ENCODE measurements at places on chromosomes 12 and 14. TPM values are rescaled to one million over a fixed set of nuclear protein-coding genes. Genes with fewer than 3 reads are reported as not detected.

- no peak for DNase-seq
Observed at GRCh38 chr14:63045234-63045611, at the start of gene KCNH5. Gene KCNH5, minus strand, starts transcription at chr14:63045458. Its CDS starts 272 bp downstream, at chr14:63045186.

DNA sequence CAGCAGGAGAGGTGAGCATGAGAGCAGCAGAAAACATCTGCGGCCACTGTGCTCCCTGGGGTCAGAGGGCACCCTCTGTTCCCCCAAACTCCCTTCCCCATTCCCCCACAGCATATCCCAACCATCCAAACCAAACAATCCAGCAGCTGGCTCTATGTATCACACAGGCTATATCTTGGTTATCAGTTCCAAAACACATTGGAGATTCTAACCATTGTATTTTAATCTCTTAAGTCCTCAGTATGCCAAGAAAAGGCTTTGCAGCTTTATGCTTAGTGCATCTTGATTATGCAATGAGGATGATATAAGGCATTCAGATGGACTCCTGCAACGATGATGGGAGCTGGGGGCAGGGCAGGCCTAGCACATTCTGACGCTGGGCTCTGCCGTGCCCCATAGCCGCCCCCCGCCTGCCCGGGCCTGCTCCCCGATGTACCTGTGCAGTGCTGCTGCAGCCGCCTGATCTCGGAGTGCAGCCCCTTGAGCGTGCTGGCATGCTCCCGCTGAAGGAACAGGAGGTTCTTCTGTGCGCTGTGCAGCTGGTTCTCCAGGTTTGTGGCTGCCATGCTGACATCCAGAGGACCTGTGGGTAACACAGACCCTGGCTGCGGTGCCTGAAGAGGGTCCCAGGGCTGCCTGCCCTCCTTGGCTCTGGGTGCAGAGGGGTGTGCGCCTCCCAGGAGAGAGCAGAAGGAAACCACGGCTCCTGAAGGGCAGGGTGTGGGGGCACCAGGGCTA lies 29.6 kb downstream of the CCDC92 start:
- DNase-seq: no peak

DNA sequence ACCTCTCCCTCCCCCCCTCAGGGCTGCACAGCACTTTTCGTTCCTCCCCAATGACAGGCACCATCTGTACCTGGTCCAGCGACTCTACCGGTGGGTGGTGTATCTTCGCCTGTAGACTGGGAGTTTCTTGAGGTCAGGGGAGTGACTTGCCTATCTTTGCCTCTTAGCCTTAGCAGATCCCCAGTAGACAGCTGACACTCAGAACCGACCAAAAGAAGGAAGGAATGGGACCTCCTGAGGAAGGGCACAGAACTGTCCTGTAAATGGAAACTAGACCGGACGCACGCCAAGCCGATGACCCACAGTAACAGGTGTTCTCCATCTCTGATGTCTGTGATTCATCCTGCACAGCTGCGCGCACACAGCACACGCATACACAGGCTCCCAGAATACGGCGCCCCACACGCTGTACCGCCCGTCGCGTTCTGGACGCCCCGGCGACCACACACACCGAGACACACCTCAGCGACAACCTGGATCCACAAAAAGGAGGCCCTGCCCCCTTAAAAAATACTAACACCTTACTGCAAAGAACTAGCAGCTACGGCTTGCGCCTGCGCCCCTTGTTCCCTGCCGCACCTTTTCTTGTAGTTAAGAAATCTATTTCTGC lies 673 bp upstream of the TTC9 start:
- peak; percentile 33 for DNase-seq

- no peak for DNase-seq
Observed at GRCh38 chr12:67999244-67999643, 10.0 kb downstream of the IFNG-AS1 start.

GRCh38 chr14:95993768-95994592 lies 45.2 kb upstream of the C14orf132 start:
- peak; percentile 58 for DNase-seq

DNA sequence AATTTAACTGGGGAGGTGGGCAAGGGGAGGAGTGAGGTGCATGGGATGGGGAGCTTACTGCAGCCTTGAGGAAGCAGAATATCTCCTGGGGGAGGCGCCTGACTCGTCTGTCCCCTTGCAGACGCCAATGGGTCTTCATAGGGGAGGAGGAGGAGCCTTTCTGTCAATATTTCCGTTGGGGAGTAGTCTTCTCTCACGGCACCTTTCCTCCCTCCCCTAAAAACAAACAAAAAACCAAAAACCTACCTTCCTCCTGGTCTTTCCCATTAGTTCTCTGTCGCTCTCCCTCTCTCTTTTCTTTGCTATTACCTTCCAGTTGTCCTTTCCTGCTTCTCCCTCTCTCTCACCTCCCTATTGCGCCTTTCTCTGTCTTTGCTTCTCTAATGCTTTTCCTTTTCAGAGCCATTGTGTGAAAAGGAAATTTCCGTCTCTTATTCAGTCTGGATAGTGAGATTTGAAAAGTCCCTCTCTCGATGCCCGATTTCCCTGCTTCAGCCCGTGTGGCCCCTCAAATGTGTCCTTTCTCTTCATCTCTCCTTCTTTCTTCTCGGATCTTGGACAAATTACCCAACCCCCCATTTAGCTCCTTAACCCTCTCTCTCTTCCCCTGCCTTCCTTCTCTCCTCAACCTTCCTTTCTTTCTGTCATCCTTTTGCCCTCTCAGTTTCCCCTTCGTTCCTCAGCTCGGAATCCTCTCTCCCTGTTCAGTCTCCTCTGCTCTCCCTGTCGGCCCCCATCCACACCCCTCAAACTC lies 5.9 kb downstream of the GPR84 start:
- no peak for DNase-seq

DNA sequence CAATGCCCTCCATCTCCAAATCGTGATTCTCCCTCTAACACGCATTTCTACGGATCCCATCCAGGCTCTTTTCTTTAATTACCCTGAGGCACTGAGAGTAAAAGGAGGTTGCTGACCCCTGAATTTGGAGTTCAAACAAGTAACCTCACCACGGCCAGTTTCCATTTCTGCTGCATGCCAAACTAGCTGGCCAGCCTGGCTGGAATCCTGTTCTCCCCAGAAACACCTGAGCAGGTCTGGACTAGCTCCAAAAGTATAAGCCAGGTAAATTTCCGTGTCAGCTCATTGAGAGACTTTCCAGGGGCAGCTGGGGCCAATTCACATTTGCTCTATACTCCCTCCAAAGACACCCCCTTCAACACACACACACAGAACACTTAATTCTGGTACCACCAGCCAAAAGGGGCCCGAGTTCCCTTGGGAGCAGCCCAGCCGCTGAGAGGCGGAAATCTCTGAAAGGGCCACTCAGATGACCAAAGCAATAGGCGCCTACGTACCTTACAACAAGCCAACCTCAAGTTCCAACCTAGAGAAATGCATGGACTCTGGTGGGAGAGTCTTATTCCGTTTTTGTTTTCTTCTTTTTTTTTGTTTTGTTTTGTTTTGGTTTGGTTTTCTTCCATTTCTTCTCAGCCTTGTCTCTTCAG lies 131.4 kb downstream of the NDUFA12 start:
- DNase-seq: no peak

- DNase-seq: no peak
Observed at GRCh38 chr14:101034986-101035385, 131.5 kb upstream of the RTL1 start.

DNA sequence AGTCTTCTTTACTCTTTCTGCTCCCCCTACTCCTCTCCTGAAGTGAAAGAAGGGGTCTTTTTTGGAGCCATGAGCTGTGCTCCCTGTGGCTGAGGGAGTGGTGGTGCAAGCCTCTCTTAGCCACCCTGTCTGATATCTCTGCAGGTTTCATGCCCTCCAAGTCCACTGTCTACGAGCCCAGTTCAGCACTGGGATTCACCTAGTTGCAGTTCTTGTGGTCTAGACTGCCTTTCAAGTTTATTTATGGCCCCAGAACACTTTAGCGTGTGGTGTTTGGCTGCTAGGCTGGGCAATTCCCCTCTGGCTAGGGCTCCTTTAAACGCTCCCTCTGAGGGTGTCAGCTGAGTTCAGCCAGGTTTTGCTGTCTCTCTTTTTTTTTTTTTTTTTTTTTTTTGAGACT lies 908.6 kb downstream of the TRHDE start:
- no peak for DNase-seq

- DNase-seq: no peak
Observed at GRCh38 chr12:68601767-68602166, 8.9 kb upstream of the RAP1B start.

GRCh38 chr12:28222081-28222700 lies 31.9 kb downstream of the CCDC91 start:
- no peak for DNase-seq

GRCh38 chr12:2258025-2258424 lies 205.2 kb downstream of the CACNA1C start:
- no peak for DNase-seq

- no peak for DNase-seq
Observed at GRCh38 chr12:84660139-84660538, 252.5 kb downstream of the SLC6A15 start.

- no peak for DNase-seq
Observed at GRCh38 chr12:81679614-81680013, 79.5 kb downstream of the PPFIA2 start.

The FGF23 gene
- not detected for total RNA-seq

The CPNE6 gene
- not detected for total RNA-seq
